Stimulated activated CD4-positive, alpha-beta T cell treated with anti-CD3 and anti-CD28 coated beads, Interleukin-4, amount 100 ng/mL, for 1 hour (primary cell): ENCODE measurements at places on chromosomes 5 and 9.

DNA sequence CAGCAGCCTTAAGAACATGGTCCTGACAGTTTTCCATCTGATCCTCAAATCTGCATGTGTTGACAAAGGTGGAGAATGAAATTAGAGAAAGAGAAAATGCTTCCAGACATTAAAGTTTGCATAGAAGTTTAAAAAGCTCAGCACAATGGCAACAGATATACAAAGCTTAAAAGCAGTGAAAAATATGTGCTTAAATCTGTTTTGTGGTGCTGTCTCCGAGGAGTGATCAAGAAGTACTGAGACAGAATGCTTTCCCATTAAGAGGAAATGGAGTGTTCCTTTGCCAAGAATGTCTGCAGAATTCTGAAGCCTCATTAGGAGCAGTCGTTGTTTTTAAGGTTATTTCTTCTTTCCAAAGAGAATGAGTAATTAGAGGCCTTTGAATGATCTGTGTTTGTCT, 131.4 kb downstream of the MCTP1 start:
- DNase-seq, result no peak

DNA sequence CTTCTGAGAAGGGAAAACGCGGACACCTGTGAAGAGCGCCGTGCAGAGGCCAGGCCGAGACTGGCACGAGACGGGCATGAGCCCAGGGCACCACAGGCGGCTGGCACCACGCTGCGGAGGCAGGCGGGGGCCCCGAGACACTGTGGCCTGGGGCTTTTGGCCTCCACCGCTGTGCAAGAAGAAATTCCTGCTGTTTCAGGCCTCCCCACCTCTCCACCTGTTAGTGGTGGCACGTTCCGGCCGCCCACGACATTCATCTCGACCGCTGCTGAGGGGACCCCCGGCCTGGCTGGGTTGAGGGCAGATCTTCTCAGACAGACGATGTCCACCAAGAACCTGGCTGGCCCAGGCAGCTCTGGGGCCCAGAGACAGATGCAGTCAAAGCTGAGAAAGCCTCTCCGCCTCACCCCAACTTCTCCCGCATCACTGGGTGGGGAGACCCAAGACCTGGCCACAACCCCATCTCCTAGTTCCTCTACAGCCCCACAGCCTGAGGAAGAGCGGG, 11.5 kb downstream of the NACC2 start:
- DNase-seq, result no peak

DNA sequence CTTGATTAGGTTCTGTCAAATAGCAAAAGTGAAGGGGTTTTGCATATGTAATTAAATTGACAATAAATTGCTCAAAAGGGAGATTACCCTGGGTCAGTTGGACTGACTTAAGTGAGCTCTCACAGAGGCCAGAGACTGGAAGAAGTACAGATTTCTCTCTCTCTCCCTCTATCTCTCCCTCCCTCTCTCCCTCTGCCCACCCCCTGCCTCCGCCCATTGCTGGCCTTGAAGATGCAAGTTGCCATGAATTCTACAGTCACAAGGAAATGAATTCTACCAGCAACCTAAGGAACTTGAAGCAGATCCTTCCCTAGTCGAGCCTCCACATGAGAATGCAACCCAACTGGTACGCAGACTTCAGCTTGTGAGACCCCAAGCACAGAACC, 119.2 kb downstream of the LPAR1 start:
- DNase-seq, result no peak

DNA sequence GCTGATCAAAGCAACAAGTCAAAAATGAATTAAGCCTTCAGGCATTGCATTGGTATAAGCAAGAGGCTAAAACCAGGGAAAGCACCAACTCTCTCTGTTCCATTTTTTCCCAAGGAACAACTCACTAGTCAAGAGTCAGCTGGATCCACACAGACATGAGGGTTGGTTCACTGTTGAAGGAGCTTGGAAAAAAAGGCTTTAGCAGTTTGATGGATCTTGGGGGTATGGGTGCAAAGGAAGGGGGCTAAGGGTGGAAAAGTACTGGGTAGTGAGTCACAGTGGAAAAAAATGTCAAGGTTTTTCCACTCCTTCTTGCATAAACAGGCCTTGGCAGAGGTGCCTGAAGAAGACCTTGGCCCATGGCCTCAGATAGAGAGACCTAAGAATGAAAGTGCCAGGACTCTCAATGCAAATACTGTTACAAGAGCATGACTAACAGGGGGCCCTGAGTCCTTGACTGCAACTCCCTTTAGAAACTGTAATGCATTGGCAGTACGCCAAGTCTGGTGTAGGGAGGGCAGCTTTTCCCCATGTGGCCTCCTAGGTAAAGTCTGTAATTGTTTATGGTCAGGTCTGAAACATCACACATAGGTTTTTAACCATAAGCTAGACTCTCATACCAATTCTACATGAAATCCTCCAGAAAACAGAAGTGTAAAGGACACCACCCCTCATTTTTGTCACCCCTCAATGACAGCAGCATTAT, 23.7 kb downstream of the ACTL7A start:
- DNase-seq, result peak; percentile 21

GRCh38 chr5:145295236-145295835, 539.8 kb downstream of the PRELID2 start:
- no peak for DNase-seq

- DNase-seq, result no peak
Measured at GRCh38 chr5:1514027-1514818, 9.5 kb downstream of the LPCAT1 start.

DNA sequence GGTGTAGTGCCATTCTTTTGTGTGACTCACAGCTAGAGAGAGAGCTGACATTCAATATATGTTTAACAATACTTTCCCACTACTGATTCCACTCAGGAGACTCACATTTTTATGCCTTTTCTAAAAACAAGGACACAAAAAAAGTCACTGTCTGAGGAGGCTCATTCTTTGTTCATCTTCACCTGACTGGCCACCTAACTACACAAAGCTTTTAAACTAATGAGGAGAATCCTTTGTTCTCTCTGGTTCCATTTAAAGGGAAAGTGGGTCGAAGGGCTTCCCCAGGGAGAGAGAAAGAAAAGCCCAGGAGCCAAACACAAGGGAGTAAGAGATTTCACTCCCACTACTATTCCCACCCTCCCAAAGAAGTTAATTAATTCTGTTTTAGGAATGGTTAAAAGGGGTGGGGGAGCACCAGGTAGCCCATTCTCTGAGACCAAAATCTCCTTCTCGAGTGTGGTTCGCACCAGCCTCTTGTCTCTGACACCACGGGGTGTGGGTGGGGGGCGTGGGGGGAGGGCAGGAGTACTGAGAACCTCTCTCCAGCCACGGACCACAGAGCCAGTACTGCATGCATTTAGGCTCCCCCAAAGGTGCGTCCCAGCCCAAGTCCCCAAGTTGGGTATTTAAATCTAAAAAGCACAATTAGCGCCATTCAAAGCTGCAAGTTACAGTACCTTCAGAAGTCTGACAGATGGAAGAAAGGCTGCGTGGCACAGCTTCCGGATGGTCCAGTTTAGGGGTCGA, 747 bp downstream of the TRPM3 start:
- DNase-seq, result no peak

- no peak for DNase-seq
Measured at GRCh38 chr5:41127967-41128690, 57.0 kb upstream of the MROH2B start.

- DNase-seq, result no peak
Measured at GRCh38 chr5:59605915-59606314, 287.6 kb downstream of the PDE4D start.

GRCh38 chr9:88258024-88258423, 119.7 kb upstream of the SPATA31C2 start:
- no peak for DNase-seq

DNA sequence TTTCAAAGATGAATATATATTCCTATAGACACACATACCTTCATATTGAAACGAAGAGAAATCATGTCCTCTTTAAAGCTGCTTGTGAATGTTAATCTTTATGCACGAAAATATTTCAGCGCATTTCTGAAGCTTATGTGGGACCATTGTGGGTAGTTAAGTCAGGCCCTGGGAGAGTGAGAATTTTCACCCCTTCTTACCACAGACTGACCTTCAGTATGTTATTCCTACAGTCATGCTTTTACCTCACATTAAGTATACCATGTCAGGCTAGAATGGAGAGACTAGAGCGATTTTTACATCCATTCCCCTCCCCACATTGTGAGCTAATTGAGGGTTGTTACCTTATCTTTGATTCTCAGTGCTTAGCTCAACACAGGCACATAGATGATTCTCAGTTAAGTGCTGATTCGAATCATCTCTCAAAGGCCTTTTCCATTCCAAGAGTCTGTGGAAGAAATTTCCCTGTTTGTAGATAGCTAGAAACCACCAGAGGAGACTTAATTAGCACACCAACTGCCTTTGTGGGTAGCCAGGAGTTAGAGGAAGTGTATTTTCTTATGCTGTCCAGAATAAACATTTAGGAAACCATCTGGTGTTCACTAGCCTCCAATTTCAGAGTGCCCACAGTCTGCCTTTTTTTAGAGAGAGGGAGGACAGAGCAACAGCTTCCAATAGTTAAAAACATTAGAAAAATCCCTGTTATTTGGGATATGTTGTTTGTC, 110.5 kb downstream of the MEGF10 start:
- DNase-seq, result no peak

DNA sequence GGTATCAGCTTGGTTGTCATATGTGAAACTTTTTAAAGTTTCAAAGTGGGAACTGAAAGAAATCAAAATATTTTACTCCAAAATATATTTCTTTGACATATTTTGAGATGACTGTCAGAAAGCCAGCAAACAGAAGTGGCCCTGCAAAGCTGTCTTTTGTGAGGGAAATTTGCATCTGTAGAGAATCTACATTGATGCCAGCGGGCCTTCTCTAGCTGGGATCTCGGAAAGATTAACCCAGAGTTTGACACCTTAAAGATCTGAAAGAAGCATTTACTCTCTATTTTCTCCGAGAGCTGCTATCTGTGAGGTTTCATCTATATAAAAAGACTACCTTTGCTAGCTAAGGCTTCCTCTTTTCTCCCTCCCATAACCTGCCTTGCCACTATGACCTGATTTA, 303.6 kb downstream of the FBXL17 start:
- DNase-seq, result no peak

DNA sequence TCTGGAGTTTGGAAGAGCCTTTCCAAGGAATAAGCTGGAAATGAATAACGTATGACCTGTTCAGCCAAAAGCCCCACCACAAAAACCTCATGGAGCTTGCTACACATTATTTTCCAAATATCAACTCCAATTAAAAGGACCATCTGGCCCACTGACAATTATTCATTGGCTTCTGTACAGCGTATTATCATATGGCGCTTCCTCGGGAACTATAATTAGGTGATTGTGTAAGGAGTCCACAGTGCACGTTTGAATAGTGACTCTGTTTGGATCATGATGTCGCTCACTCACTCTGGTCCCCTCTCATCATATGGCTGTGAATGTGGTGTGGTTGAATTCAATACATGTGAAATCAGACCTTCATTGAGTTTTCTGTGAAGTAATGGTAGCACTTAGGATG, 52.1 kb downstream of the GDNF start:
- no peak for DNase-seq

- DNase-seq, result no peak
Measured at GRCh38 chr9:80496901-80497556, 925.3 kb downstream of the TLE4 start.

DNA sequence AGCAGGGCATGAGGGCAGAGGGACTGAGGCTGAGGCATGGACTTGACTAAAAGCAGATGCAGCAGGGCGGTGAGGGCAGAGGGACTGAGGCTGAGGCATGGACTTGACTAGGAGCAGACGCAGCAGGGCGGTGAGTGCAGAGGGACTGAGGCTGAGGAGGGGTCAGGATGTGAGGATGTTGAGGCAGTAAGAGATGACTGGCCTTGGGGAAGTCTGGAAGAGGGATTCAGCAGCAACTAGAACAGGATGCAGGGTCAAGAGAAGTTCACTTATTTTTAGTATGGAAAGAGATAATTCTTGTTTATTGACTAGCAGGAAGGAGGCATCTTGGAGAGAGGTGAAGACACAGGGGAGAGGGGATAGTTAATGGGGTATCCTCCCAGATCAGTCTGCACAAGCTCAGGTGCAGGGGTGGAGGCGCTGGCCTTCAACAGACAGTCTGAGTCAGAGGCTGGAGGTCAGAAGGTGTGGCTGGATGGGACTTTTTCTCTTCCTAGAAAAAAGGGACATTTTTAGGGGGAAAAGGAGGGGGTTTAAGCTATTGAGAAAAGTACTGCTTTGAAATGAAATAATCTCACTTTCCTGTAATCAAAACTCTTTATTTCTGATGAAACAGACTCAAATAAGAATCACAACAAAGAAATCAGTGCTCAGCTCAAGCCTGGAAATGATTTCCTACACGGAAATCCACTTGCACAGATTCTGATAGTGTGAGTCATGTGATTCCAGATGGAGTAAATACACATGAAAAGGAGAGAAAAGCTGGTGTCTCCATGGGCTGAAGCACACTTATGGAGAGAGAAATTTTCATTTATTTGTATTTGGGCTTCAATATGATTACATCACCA, 130.9 kb downstream of the PALM2AKAP2 start:
- DNase-seq, result no peak

- peak; percentile 59 for DNase-seq
Measured at GRCh38 chr9:100472788-100473275, at the start of gene TMEFF1. Gene TMEFF1 (plus strand): TSS chr9:100473149. CDS start chr9:100473545, 396 bp downstream.

GRCh38 chr9:135617991-135618411, 21.3 kb downstream of the GLT6D1 start:
- DNase-seq, result no peak

DNA sequence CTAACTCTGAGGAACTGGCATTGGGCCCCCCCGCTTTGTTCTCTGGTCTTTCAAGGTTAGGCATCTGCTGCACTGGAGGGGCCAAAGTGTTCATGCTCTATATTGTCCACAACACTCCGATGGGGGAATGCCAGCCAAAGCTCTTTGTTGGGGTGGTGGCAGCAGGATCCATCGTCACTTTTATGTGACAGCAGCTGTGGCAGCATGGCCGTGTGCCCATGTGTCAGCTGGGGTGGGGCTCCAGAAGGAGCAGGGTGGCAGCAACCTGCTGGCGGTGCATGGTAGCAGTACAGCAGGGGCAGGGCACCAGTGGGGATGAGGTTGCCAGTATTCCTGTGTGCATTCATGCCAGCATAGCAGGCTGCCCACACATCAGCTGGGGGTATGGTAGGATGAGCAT, 28.2 kb downstream of the ITGA2 start:
- no peak for DNase-seq

GRCh38 chr5:65926893-65927292, 518 bp downstream of the ERBIN start:
- peak; percentile 9 for DNase-seq

- DNase-seq, result no peak
Measured at GRCh38 chr5:122091936-122092600, 14.0 kb upstream of the LOX start.

- no peak for DNase-seq
Measured at GRCh38 chr9:88716596-88717290, 181.8 kb downstream of the NXNL2 start.

DNA sequence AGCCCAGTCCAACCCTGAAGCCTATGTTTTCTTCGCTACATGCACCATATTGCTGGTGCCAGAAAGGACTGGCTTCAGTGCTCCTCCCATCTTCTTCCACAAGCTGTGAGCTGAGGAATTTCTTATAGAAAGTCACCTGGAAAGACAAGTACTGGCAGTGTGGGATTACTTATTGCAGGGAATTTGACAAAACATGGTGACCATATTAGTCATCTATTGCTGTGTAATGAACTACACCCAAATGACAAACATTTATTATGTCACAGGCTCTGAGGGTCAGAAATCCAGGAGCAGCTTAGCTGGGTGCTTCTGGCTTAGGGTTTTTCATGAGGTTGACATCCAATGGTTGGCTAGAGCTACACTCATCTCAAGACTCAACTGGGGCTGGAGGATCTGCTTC, 75.5 kb downstream of the ENTREP1 start:
- no peak for DNase-seq
